ENCODE measurements at places on chromosomes 1 and 21.

DNA sequence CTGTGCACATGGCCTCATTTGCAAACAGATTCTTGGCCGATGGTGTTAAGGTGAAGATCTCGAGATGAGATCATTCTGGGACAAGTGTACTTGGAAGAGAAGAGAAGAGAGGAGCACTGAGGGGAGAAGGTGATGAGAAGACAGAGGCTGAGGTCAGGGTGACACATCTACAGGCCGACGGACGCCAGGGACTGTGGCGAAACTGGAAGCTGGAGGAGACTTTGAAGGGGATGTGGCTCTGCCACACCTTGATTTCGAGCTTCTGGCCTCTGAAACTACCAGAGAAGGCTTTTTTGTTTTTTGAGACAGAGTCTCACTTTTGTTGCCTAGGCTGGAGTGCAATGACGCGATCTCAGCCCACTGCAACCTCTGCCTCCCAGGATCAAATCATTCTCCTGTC is 137.5 kb upstream of the TMEM51 start:
- peaks cover 8% of the 10 kb centered on the region for H3K27me3 ChIP-seq
- no peak overlapping the region for H3K4me3 ChIP-seq
- no peaks in the 10 kb centered on the region for H3K4me1 ChIP-seq
- H3K27ac ChIP-seq, result no peak overlapping the region
- H3K36me3 ChIP-seq, result no peaks in the 10 kb centered on the region

DNA sequence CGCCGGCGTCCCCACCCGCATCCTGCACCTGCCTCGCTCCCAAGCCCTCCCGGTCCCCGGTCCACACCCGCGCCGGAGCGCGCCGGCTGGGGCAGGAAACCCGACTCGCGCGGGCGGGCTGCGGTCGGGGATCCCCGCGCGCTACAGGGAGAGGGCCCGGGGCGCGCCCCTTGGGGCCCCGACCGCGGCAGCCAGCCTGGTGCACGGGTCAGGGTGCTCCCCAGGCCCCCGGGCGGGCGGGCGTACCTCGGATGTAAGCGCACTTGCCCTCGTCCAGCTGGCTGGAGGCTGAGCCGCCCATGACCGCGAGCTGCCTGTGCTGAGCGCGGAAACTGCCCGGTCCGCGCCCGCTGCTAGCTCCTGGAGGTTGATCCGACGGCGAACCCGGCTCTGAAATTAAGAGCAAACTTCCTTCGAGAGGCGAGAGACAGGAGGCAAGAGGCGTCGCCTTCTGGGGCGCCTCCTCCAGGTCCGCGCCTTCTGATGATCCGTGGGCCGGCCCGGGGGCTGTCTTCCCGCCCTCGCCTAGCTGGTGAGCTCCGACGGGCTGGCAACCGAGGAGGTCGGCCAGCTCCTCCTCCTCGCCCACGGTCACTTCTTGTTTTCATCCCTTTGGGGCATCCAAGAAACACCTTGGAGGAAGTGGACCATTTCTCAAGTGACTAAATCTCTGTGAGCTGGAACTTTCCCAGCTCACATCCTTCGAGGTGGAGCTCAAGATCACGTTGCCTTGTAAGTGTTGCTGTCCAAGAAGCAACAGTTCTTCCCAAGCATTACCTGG is at the start of gene NIBAN1:
Gene NIBAN1, minus strand, starts transcription at position 453 of the 781 bp plus-strand sequence. Its CDS starts 152 bp downstream, at position 301.
- H3K27ac ChIP-seq, result peak within 1 kb of the TSS; percentile 80
- peak; percentile 31 for DNase-seq

DNA sequence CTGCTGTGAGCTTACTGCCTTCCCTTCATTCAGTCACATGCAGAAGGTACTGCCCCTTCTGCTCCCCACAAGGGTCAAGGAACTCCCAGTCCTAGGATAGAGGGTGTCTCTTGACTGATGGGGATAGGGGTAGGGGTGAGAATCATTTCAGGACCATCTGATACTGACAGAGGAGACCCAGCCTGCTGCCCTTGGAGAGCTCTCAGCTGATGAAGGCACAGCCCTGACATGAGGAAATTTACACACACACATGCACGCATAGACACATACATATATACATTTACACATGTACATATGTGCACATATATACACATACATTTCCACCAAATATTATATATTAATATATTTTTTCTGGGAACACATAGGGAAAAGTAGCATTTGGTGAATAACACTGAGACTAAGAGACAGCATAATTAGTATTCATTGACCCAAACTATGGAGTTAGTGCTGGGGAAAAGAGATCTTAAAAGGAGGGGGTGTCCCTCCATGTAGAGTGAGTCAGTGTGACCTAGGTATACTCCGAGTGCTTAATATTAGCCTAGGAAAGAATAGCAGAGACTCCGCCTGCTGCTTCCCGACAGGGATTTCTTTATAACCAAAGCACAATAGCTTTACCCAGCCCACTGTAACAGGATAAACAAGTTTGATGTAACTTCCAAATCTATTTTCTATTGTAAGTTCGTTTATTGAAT is 27.6 kb upstream of the HHAT start:
- H3K4me1 ChIP-seq, result no peaks in the 10 kb centered on the region
- H3K27ac ChIP-seq, result no peak overlapping the region
- DNase-seq, result no peak
- H3K27me3 ChIP-seq, result peaks cover 20% of the 10 kb centered on the region
- no peaks in the 10 kb centered on the region for H3K36me3 ChIP-seq

DNA sequence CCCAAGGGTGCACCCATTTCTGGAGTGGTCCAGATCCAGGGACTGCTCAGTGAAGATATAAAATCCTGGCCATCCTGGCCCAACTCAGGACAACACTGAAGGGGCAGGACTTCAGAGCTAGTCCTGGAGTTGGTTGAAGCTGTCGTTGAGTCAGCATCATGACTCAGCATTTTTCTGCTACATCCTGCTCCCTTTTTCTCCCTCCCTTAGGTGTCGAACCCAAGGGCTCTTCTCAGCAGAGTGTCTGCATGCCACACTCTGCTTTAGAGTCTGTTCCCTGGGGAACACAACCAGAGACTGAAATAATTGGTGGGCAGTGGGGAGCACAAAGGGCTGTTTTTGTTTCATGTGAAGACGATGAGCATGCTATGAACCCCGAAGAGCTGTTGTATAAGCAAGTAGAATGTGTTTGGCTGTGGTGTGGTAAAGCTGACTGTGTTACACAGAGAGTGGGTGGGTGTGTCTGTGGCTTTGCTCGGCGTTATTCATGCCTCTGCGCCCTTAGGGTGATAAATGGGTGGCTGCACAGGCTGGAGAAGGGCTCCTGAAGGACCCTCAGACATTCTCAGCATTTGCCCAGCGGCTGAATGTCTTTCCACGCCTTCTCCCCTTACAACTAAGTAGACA is 167.2 kb downstream of the CYYR1 start:
- DNase-seq, result no peak
- no peak overlapping the region for H3K27ac ChIP-seq
- peaks cover 3% of the 10 kb centered on the region for H3K4me1 ChIP-seq
- no peak overlapping the region for H3K4me3 ChIP-seq

- no peaks in the 10 kb centered on the region for H3K36me3 ChIP-seq
- H3K4me3 ChIP-seq, result no peak overlapping the region
- H3K4me1 ChIP-seq, result peaks cover 5% of the 10 kb centered on the region
Observed at GRCh38 chr1:203589171-203589570, 37.5 kb upstream of the ATP2B4 start.

GRCh38 chr1:205248793-205249601 is 21.3 kb downstream of the TMCC2 start:
- no peak for DNase-seq
- H3K27ac ChIP-seq, result no peak overlapping the region
- no peak overlapping the region for H3K4me3 ChIP-seq
- peaks cover 9% of the 10 kb centered on the region for H3K4me1 ChIP-seq
- H3K27me3 ChIP-seq, result no peaks in the 10 kb centered on the region
- no peaks in the 10 kb centered on the region for H3K36me3 ChIP-seq
